ENCODE measurements at places on chromosomes 1 and 21. TPM values are rescaled to one million over a fixed set of nuclear protein-coding genes. Genes with fewer than 3 reads are reported as not detected.

The SH3BGRL3 gene
- total RNA-seq = 265 TPM

The GJB4 gene
- not detected for total RNA-seq

The TRMT13 gene
- total RNA-seq = 8.8 TPM

The INAVA gene
- 0.34 TPM for total RNA-seq

Data from bronchus fibroblast of lung (primary cell).